Left ventricle myocardium superior (tissue), 1 donor: ENCODE measurements at places on chromosomes 16 and 17.

GRCh38 chr17:76246080-76247066 is 6.1 kb upstream of the RNF157 start:
- DNase-seq: no peak

- DNase-seq: no peak
Measured at GRCh38 chr17:2040942-2041560, 771 bp upstream of the OVCA2 start.

- no peak for DNase-seq
Measured at GRCh38 chr16:78390508-78391324, 291.3 kb downstream of the WWOX start.

DNA sequence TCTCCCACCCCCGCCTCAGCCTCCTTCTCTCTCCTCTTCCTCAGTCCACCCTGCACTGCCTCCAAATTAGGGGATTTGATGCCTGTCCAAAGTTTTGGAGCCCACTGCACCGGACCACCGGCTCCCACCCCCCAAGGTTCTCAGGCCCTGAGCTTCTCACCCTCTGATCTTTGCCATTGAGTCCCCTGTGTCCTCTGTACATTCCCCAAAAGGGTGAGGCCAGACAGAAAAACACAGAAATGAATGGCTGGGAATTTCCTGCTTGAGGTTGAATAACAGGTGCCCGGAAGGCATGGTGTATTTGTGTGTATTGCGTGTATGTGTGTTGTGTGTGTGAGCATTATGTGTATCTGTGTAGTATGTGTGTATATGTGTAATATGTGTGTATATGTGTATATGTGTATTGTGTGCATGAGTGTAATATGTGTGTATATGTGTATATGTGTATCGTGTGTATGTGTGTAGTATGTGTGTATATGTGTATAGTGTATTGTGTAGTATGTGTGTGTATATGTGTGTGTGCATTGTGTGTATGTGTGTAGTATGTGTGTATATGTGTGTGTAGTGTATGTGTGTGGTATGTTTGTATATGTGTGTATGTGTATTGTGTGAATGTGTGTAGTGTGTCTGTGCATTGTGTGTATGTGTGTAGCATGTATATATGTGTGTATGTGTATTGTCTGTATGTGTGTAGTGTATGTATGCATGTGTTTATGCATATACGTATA is 16.0 kb upstream of the CCL17 start:
- no peak for DNase-seq

GRCh38 chr16:30659507-30660423 is 1.5 kb downstream of the FBRS start:
- peak; percentile 48 for DNase-seq

DNA sequence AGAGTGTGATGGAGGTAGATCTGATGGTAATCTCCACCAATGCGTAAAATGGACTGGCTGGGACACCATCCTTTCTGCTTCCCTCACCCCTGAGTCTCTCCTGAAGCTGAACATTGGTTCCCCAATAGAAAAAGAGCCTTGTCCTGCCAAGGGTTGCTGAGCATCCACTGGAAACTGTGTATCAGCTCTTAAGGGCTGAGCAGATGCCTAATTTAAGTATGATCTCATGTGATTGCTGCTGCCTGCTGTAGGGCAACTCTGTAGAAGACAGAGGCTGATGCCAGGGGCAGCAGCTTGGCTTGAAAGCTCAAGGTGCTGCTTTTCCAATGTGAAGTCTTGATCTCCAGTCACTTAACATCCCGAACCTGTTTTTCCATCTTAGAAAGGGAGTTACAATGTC is 310.3 kb upstream of the CCL2 start:
- no peak for DNase-seq

GRCh38 chr17:45820052-45820780 is 24.5 kb upstream of the SPPL2C start:
- no peak for DNase-seq

- peak; percentile 38 for DNase-seq
Measured at GRCh38 chr16:4114257-4115208, 1.7 kb downstream of the ADCY9 start.

DNA sequence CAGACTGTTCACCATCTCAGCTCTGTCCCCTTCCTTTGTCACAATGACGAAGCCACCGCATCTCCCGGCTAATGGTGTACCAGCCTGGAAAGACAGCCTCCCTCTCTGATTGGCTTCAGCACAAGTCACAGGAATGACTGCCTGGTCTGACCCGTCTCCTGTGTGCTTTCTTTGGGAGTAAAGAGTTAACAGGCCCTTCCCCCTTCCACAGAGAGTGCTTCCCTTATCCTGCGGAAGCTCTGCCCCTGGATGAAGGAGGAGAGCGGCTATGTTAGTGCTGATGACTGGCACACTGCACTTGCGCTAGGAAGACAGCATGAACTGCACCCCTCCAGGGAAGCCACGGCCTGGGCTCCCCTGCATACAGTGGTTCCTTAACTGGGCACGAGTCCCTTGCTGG is 11.3 kb downstream of the USB1 start:
- no peak for DNase-seq

DNA sequence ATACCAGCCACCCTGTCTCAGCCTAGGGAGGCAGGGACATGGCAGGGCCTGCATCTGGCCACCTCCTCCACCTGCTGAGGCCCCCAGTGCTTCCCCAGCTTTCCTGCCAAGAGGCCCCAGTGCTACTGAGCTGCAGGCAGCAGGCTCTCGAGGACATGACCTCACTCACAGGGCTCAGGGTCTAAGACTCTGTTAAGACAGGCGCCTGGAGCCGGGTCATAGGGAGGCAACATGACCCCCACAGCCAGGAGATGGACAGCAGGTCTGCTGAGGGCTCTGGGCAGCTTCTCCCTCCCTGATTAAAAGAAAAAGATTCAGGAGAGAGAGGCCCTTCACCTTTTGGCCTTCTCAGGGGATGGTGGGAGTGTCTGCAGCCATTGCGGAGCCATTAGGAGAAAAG is 23.2 kb upstream of the FASN start:
- DNase-seq: no peak

- DNase-seq: no peak
Measured at GRCh38 chr16:15947983-15948509, 1.4 kb upstream of the ABCC1 start.

DNA sequence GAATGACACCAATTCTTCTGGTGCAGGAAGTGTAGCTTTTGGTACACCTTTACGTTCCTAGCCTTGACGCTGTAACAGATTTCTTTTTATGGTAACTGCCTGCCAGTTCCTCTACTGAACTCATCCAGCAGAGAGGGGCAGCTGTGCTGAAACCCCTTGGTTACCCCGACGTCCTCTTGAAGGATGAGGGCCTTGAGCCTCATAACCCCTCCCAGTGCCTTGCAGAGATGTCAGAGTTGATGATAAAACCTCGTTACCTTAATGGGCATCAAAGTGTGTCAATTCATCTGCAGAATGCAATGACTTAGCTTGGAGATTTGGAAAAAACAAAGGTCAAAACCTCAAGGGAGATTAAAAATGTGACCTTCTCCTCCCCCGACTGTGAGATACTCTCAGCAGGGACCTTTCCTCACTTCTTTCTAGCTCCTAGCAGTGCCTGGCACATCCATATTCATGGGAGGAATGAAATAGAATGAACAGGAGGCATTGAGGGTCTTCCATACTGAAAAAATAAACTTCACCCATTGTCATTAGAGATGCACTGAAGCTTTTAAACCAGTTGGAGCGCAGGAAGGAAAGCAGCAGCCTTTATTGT is 69.2 kb downstream of the SDR42E1 start:
- no peak for DNase-seq

DNA sequence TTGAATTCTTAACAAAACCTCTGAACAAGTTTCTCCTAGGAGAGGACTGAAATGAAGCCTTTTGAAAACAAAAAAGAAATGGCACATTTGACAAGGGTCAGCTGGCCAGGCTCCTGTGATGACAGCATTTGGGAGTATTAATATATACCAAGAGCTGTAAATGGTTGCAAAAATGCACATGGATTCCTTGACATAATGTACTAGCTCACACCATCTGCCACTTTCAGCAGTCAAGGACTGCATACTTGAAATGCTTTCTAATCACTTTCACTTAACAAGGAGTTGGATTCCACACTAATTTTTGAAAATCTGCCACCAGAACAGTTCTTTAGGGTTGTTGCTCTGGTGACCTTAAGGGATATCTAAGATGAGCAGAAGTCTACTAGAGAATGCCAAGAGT is 236.7 kb upstream of the TOX3 start:
- no peak for DNase-seq

DNA sequence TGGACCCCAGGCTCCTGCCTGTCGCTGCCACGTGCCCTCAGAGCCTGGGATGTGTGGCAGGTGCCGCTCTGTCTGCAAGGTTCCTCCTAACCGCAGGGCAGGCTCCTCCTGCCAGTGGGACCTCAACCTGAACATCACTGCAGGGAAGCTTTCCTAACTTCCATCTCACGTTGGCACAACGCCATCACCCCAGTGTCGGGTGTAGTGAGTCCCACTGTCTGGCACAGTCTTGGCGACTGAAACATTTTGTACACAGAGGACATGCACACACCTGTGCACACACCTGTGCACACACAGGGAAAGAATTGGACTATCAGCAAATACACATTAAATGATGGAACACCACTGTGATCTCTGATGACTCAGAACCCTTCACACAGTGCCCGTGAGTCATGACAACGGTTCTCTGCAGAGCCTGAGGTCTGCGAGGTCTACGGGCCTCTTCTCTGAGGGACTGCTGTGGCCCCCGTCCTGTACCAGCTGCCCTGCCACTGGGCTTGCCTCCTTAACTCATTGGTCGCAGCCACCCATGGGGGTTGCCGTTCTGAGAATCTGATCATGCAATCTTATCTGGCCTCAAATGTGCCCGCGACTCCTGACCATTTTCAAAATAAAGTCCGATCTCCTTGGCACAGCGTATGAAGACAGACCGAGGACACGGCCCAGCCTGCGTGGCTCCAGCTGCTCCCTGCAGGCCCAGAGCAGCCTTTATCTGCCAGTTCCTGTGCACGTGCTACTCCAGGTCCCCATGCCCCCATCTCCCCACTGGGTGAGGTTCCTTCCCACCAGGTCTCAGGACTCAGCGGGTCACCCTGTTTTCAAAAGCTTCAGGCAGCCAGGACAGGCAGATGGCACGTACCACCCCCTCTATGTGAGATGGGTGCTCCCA is 7.6 kb downstream of the CCDC57 start:
- DNase-seq: no peak

GRCh38 chr16:6708576-6709215 is 623.9 kb upstream of the RBFOX1 start:
- no peak for DNase-seq

DNA sequence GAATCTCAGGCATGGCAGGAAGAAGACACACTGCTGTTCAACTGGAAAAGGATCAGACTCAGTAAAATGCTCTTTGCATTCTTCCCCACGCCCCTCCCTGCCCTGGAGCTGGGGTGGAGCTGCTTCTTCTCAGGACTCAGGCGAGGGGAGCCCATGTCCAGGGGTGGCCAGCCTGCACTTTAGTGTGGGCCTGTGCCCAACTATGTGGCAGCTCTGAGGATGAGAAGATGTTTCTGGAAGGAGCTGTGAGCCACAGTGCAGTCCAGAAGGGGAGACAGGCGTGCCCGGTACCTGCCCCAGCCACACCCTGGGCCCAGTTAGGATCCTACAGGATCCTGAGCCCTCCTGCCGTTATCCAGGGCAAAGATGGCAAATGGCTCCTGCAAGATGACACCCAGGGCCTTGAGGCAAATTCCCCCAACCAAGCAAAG is 120.3 kb downstream of the ANKRD11 start:
- DNase-seq: no peak

DNA sequence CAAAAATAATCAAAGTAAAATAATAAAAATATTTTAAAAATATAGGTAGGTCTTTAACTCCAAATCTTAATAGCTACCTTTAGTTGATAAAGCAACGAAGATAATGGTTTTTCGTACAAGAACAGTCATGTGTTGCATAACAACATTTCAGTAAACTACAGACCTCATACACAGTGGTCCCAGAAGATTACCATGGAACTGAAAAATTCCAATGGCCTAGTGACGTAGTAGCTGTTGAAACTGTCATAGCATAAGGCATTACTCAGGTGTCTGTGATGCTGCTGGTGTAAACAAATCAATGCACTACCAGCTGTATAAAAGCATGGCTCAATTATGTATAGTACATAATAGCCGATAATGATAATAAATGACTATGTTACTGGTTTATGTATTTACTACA is 43.9 kb downstream of the CREBBP start:
- no peak for DNase-seq

DNA sequence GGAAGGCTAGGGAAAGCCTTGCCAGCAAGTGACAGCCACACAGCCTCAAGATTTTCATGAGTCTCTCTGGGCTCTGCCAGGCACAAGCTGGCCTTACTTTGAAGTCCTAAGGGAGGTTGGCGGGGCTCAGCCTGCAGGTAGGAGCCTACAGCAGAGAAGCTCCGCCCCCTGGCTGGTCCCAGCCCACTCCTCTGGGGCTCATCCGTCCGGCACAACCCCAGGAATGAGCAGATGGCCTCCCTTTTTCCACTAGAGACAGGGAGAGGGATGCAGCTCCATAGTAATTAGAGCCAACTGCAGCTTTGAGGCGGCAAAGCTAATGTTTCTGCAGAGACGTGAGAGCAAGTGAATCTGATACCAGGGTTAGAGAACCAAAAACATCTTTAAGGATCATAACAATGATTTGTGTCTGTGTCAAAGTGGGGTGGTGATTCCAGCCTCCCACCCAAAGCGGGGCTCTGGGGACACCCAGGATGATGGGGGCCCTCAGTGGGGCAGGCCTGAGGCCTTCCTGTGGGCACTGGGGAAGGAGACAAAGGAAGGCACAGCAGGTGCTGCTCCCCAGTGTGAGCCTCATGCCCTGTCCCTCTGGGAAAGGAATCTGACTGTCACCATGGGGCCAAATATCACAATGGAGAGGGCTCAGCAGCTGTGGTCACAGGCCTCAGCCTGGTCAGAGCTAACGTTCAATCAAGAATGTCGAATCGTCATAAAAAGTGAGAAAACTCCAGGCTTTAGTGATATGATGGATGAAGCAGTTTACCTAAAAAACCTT is 61.5 kb downstream of the RBFOX3 start:
- no peak for DNase-seq

GRCh38 chr16:66687906-66688625 is 8.5 kb downstream of the CMTM4 start:
- DNase-seq: no peak

- DNase-seq: no peak
Measured at GRCh38 chr16:775236-775796, 12.9 kb downstream of the RPUSD1 start.

GRCh38 chr16:86881118-86881510 is 302.8 kb downstream of the FOXL1 start:
- no peak for DNase-seq
